PC-9 (cell line): ENCODE measurements at places on chromosomes 2 and 18.

- no peak for DNase-seq
Measured at GRCh38 chr2:188623995-188624643, 332.4 kb downstream of the GULP1 start.

- DNase-seq, result no peak
Measured at GRCh38 chr2:150471813-150472510, 15.5 kb downstream of the RND3 start.

DNA sequence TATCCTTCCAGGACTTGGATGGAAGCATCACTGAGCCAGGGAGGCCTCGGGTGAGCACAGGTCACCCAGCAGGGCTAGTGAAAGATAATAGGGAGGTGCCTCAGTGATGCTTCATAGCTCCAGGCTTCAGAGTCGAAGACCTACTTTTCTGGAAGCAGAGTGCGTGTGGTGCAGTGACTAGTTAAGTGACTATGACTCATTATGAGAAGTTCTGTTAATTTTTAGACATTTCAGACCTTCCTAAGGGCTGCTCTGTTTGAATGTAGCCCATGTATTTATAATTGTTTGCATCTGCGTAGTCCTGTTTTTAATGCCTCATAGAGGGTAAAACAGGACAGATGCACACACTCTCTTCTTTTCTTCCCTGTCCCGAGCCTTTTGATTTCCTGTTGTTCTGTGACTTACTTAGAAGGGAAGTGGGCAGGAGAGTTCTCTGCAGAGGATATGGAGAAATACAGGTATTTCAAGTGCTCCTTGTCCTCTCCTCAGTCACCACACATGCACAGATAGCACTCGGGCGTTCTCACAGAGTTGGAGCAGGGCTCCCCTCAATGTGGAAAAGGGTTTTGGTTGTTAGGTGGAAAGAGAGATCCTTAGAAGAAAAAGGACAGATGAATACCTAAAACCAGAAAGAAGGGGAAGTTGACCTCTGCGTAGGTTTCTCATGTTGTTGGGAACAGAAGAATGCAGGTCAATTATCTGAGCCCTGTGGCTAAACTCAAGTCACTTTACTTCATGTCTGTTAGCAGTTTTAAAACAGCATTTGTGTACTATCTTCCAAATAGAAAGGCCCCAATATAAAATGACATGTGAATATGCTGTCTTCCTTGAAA lies 34.7 kb downstream of the RALB start:
- DNase-seq, result peak; percentile 90

GRCh38 chr2:19360966-19361321 lies 2.5 kb upstream of the OSR1 start:
- no peak for DNase-seq

GRCh38 chr2:120546048-120546864 lies 189.4 kb upstream of the GLI2 start:
- no peak for DNase-seq

- DNase-seq, result no peak
Measured at GRCh38 chr2:42096869-42097591, 49.2 kb downstream of the PKDCC start.

DNA sequence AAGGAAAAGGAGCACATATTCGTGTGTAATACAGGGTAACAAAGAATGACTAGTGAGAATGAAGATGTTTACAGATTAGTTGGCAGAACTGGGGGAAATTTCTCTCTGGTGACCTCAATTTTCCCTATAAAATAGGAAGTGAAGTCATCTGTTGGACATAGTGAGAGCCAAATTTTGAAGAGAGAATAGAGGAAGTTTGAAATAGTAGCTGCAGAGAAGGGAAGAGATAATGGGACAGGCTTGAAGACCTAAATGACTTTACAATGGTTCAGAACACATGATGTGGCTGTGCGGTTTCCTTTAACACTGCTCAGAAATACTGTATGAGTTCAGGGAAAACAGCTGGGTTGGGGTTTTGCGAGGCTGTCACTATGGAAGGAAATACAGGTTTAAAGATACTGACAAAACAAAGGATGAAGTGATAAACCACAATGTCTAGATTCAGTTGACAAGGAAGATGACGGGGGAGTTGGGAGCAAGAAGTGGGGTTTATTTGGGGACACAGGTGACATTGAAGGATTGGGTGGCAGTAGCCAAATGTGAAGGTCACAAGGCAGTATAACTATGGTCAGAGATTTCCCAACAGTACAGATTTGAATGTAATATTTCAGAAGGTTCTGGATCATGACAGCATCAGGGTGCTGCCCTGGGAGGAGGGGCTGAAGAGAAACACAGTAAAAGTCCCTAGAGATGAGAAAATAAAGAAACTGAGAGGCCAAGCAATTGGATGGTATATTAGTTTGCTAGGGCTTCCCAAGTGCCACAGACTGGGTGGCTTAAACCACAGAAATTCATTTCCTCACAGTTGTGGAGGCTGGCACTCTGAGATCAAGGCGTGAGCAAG lies 82.6 kb upstream of the TANK start:
- DNase-seq, result no peak
